ENCODE measurements at places on chromosomes 3 and 15.

GRCh38 chr3:19364148-19364547, 215.8 kb downstream of the KCNH8 start:
- DNase-seq, result no peak

GRCh38 chr3:5309171-5309570, 121.7 kb downstream of the EDEM1 start:
- DNase-seq, result no peak

DNA sequence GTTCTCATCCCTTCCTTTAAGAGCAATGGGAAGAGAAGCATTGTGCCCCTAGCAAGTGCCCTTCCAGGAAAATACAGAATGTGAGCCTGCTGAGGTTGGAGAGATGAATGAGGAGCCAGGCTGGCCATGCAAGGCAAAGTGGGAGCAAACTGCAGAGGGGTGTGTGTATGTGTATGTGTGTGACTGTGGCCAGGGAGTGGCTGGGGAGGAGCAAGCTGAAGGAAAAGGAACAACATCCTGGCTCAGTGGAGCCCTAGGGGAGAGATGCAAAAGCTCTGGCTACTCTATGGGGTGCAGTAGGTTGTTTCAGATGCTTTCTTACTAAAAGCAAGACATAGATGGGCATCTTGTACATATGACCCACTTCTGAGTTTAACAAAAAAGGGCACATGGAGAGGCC, 20.6 kb downstream of the FOXP1 start:
- no peak for DNase-seq

- no peak for DNase-seq
These were observed 3.4 kb upstream of the AEN start for GRCh38 chr15:88617790-88618189.

DNA sequence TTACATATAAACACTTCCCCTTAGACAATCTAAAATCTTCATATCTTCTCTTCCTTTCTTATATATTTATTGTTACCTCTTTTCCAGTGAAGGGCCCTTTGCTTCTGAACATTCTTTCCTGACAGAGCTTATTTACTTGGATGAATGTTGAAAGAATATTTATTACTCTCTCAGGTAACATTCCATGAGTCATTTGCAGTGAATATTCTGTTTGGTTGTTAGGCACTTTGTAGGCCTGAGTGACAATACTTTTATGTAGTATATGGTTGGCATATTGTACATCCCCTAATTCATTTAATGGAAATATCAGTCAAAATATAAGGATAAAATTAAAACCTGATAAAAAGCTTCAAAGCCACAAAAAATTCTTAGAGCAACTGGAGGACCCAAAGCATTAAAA, 260.9 kb upstream of the KCNMB2 start:
- no peak for DNase-seq

- DNase-seq, result no peak
These were observed 53.9 kb downstream of the COPS2 start for GRCh38 chr15:49101536-49101935.

DNA sequence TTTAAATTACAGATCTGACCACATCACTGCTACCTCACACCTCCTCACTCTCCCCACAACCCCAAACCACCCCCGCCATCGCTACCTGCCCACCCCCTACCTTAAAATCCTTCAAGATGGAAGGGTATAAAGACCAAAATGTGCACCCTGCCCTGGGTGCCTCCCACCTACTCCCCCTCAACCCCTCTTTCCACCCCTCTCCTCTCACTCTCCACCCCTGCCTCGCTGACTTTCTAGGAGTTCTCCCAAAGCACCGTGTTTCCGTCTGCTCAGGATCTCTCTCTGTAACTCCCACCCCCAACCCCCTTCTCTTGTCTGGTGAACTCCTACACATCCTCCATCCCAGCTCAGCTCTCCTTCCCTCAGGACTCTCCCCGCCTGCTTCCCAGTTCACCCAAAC, 69.1 kb downstream of the MEGF11 start:
- no peak for DNase-seq

DNA sequence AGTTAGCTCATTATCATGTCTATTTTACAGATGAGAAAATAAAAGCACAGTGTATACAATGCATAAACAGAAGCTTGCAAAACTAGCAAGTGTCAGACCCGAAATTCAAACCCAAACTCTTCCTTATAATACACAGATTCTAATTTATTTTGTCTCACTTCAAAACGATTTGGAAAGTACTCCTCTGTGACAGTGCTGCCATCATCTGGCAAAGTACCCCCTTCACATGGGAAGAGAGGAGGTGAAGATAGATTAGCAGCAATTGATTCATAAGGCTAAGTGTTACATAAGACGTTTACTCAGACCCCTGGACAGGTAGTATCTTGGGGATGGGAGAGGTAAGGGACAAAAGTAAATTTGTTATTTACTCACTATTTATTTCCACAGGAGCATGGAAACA, 744.0 kb upstream of the SGO1 start:
- no peak for DNase-seq

GRCh38 chr15:49888734-49889133, 230.3 kb downstream of the ATP8B4 start:
- DNase-seq, result no peak

DNA sequence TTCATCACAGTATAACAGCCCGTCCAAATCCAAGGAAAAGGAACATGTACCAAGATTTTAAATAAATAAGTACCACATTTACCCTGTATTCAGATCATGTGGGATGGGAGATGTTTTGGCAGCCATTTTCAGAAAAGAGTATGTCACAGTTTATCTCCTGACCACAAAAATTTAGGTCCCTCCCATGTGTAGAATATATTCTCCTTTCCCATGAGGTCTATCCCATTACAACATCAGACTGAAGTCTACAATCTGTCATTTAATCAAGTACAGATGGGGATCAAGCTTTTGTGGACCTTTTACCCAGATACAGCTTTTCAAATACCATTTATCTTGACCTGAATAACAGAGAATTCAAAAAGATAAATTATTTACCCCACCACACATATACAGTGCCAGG, 444.5 kb downstream of the PLOD2 start:
- no peak for DNase-seq

- DNase-seq, result no peak
These were observed 32.6 kb downstream of the MAP2K5 start for GRCh38 chr15:67575039-67575502.

- no peak for DNase-seq
These were observed 14.0 kb upstream of the ZCWPW2 start for GRCh38 chr3:28334552-28334951.

- peak; percentile 51 for DNase-seq
These were observed 32.9 kb downstream of the PIK3CA start for GRCh38 chr3:179181021-179181472.

DNA sequence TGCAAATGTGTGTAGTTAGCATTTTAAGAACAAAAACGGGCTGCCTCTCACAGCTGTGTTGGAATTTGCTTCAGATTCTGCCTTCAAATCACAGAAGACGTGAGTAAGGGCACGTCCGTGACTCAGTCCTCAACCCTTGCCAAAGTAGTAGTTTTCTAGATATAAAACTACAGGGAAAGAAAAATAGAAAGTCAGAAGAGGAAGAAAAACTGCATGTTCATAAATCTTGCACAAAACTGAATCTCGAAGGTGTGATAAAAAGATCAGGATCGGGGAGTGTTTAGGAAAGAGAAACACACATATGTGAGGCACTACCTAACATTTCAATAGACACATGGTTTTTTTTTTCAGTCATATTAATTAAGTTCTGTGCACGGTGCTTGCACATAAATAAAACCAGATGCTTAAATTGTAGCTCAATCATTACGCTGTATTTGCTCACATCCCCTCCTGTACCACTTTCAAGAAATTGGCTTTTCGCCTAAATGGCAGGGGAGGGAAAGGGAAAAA, 71.7 kb downstream of the P3H2 start:
- no peak for DNase-seq

- no peak for DNase-seq
These were observed 786.4 kb downstream of the MCTP2 start for GRCh38 chr15:95017666-95018328.

GRCh38 chr3:131795390-131796090, 239.3 kb downstream of the CPNE4 start:
- peak; percentile 98 for DNase-seq

DNA sequence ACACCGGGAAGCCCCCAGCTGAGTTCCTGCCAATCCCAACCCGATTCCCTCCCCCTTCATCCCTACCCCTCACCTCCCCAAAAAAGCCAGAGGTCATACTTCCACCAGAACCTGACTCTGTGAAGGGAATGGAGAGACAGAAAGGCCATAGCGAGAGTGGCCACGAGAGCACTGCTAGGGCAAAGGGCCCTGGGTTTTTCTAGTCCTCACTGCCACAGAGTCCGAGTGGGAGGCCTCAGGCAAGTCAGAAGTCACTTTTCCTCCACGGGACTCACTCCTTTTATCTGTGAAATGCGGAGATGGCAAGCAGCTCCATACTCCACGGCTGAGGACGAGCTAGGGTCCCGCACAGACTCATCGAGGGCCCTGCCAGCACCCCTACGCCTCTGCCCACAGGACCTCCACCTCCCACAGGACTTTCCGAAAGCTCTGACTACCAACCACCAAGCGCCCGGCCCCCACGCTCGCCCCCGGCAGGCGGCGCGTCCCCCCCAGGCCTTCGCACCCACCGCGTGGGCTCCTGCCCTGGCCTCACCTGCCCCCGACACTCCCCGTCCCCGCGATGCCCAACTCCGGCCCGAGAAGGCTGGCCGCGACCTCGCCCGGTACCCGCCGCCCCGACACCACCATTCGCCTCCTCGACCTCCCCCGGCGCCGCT, 792 bp downstream of the ATP13A3 start:
- no peak for DNase-seq

- DNase-seq, result no peak
These were observed 5.4 kb downstream of the TLNRD1 start for GRCh38 chr15:81006124-81006523.

DNA sequence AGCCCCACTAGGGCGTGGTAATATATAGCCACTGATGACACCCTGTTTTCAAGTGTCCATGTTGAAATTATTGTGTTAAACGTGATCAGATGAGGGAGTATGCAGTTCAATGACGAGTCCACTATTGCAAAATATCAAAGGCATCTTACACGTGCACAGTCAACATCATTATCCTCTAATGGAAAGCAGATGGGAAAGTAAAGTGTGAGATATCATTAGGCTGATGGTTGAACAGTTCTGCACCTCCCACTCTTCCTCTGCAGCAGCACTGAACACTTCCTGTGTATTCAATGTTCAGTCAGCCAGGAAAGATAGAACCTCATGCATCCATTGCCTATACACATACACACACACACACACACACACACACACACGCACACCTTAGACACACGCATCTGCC, 431.8 kb upstream of the CCDC54 start:
- no peak for DNase-seq

- DNase-seq, result no peak
These were observed 96.7 kb upstream of the PLXNA1 start for GRCh38 chr3:126886217-126886616.

DNA sequence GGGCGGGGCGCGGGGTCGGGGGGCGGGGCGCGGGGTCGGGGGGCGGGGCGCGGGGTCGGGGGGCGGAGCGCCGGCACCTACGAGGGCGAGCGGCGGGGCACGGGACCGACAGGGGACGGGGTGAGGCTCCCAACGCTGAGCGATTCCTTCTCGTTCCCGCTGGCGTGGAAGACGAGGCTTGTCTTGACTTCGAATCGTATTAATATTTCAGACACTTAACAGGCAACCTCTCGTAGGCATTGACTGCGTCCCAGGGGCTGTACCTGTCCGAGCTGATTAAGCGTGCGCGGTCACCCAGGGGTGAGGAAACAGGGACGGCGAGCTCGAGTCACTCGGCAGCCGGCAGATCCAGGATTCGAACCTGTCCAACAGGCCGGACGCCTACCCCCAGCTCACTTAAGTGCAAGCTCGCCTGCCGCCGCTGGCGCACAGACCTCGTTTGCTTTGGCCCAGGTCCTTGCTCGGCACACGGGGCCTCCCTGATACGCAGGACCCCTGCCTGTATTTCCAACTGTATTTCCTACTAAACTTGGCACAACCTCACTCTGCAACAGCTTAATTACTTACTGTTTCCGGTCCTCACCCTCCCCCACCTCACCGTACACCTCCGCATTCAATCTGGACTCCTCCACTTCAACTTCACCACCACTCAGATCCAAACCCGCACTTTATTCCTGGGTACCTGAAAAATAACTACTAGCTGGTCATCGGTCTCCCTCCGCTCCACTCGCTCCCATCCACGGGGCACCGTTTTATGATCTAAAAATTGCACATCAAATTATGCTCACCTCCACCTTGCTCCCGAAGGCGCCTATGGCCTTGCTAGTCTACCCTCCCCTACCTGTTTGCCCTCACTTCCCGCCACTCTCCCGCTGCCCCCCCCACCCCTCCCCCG, 722 bp upstream of the ZXDC start:
- peak; percentile 62 for DNase-seq

DNA sequence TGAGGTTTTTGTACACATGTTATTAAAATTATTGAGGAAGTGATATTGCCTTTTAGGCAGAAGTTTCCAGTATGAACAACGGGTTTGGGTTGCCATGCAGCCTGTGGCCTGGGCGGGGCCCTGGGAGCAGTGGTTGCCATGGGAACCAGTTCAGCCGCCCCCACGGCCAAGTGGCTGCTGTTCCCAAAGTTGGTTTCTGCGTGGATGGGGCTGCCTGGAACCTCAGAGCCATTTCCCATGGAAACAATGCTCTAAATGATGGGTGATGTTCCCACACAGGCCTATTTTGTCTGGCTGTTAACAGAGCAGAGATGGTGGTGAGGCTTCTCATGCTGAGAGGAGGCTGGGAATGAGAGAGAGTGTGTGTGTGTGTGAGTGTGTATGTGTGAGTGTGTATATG, 19.5 kb downstream of the MRAS start:
- peak; percentile 28 for DNase-seq

DNA sequence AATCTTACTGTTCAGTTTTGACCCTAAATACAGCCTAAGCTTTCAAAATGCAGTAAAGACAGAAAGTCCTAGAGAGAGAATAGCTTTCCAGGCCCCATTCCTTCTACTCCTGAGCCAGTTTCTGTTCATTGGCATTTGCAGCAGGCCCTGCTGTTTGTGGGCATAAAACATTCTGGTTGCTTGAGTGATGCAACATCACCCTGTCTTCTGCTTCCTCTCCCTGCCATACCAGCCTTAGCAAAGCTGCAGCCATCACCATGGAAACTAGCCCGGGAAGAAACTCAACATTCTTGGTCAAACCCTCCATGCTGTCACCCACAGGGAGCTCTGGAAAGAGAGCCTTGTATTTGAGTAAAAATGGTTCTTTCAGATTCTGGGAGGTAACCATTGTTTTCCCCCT, 325.7 kb downstream of the MAGI1 start:
- DNase-seq, result no peak

DNA sequence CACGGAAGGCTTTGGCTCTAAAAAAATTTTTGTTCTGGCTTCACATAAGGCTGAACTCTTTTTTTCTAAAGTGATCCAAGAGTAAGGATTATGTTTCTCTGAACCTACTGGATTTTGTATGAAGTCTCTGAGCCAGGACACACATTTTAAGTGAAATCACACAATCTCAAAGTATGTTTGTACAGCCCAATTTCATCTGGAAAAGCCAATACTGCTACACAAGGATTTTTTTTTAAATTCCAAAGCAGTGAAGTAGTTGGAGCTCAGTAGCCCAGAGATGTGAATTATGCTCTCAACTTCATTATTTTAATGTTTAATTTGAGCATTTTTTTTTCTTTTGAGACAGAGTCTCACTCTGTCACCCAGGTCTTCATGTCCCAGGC, 243.9 kb downstream of the FAM43A start:
- DNase-seq, result no peak
